ENCODE measurements at places on chromosomes 1 and 21. TPM values are rescaled to one million over a fixed set of nuclear protein-coding genes. Genes with fewer than 3 reads are reported as not detected.

Gene FAM177B
- not detected for total RNA-seq

- no peaks in the 10 kb centered on the region for H3K36me3 ChIP-seq
- no peak for DNase-seq
- no peak overlapping the region for H3K27ac ChIP-seq
- H3K4me3 ChIP-seq = no peak overlapping the region
These were observed 72.3 kb downstream of the EVA1C start for GRCh38 chr21:32484706-32485380.

GRCh38 chr21:34205811-34206571 lies 132.6 kb downstream of the MRPS6 start:
- no peak for DNase-seq
- H3K27ac ChIP-seq = no peak overlapping the region
- H3K36me3 ChIP-seq = no peaks in the 10 kb centered on the region
- H3K4me3 ChIP-seq = no peak overlapping the region
- H3K27me3 ChIP-seq = no peaks in the 10 kb centered on the region

GRCh38 chr1:114428083-114428754 lies 82.8 kb downstream of the TRIM33 start:
- no peak overlapping the region for H3K27ac ChIP-seq
- H3K4me1 ChIP-seq = no peaks in the 10 kb centered on the region
- H3K4me3 ChIP-seq = no peak overlapping the region
- no peaks in the 10 kb centered on the region for H3K27me3 ChIP-seq

DNA sequence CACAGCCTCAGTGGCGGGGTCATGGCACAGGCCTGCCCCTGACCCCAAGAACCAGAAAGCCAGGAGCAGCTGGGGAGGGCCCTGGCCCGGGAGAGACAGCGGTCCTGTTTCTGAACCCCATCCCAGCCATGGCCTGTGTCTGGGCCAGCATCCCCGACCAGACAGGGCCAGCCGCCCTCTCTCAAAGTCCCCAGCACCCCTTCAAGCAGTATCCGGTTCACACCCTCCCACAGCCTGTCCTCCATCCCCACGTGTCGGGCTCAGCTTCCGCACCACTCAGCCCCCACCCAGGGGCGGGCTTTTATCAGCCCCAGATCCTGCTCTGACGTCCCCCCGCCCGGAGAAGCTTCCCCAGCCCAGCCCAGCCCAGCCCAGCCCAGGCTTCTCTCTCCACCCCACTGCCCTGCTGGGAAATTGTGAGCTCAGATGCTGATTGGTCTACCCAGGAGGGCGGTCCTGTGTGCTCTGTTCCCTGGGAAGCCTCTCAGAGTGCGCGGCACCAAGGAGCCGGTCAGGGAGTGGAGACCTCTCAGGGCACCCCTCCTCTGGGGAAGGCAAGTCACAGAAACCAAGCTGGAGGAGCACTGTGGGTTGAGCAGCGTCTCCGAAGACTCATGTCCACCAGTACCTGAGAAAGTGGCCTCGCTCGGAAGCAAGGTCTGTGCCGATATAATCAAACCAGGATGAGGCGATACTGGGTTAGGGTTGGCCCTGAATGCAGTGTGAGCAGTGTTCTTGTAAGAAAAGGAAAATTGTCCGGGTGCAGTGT lies 4.7 kb upstream of the FAAP20 start:
- no peak for DNase-seq
- H3K4me3 ChIP-seq = peak overlapping the region; percentile 61
- H3K27ac ChIP-seq = peak overlapping the region; percentile 83
- H3K4me1 ChIP-seq = peaks cover 46% of the 10 kb centered on the region

Gene ZSCAN20
- 4.4 TPM for total RNA-seq

Gene SELP
- 8.8 TPM for total RNA-seq

- peaks cover 6% of the 10 kb centered on the region for H3K4me1 ChIP-seq
- no peak overlapping the region for H3K27ac ChIP-seq
- no peak for DNase-seq
- no peaks in the 10 kb centered on the region for H3K36me3 ChIP-seq
- no peaks in the 10 kb centered on the region for H3K27me3 ChIP-seq
- H3K4me3 ChIP-seq = no peak overlapping the region
These were observed 59.8 kb downstream of the DISC1 start for GRCh38 chr1:231686384-231686783.

DNA sequence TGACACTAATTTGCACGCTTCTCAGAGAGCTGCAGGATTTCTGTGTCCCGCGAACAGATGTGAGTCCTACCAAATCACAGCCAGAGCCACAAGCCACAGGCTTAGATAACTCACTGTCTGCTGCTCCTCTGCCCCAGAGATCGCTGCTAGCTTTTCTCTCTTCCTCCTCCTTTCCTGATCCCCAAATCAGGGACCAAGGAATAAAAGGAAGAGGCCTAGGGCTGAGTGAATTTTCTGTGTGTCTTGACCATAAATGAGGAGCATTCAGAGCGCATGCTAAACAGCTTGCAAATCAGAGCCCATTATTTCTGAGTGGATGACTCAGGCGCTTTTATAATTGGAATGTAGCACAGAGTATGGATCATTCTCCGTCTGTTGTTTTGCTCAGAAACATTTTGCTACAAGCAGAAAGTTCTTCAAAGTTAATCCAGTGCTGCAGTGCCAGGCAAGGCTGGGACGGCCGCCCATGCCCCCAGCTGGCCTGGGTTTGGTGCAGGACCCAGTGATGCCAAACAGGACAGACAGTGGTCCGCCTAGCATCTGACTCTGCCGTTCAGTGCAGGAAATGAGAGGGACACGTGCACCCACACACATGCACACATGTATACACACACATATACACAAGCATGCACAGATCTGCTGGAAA lies 38.2 kb downstream of the KCNAB2 start:
- H3K27me3 ChIP-seq = no peaks in the 10 kb centered on the region
- DNase-seq = no peak
- peaks cover 31% of the 10 kb centered on the region for H3K4me1 ChIP-seq
- H3K36me3 ChIP-seq = no peaks in the 10 kb centered on the region

Gene GJA5
- total RNA-seq = 11.5 TPM

GRCh38 chr1:1124508-1124785 lies 8.6 kb upstream of the C1orf159 start:
- no peaks in the 10 kb centered on the region for H3K27me3 ChIP-seq
- no peak overlapping the region for H3K27ac ChIP-seq
- peaks cover 11% of the 10 kb centered on the region for H3K4me1 ChIP-seq
- H3K36me3 ChIP-seq = no peaks in the 10 kb centered on the region
- no peak for DNase-seq

- H3K4me1 ChIP-seq = peaks cover 31% of the 10 kb centered on the region
- H3K36me3 ChIP-seq = no peaks in the 10 kb centered on the region
- H3K27me3 ChIP-seq = no peaks in the 10 kb centered on the region
- H3K4me3 ChIP-seq = no peak overlapping the region
- DNase-seq = no peak
These were observed 2.8 kb downstream of the ARHGAP29 start for GRCh38 chr1:94234615-94235014.

Gene CEP350
- 53.0 TPM for total RNA-seq

Gene PCP4L1
- 3.7 TPM for total RNA-seq

DNA sequence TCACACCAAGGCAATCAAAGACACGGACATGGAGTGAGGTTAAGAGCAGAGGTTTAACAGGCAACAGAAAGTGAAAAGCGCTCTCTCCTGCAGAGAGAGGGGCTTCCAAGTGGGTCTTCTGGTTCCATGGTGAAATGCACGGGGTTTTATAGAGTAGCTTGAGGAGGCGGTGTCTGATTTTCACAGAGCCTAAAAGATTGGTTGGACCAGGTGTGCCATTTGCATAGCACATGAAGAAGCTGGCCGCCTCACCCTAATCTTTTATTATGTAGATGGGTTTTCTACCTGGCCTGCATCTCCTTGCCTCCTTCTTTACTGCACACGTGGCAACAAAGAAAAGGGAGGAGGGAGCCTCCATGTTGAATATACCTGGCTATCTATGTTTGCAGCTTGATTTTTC lies 197.3 kb downstream of the RYR2 start:
- H3K4me1 ChIP-seq = peaks cover 7% of the 10 kb centered on the region
- H3K4me3 ChIP-seq = no peak overlapping the region
- DNase-seq = no peak
- no peaks in the 10 kb centered on the region for H3K36me3 ChIP-seq
- H3K27me3 ChIP-seq = no peaks in the 10 kb centered on the region
- no peak overlapping the region for H3K27ac ChIP-seq

Gene LRRC53
- not detected for total RNA-seq

DNA sequence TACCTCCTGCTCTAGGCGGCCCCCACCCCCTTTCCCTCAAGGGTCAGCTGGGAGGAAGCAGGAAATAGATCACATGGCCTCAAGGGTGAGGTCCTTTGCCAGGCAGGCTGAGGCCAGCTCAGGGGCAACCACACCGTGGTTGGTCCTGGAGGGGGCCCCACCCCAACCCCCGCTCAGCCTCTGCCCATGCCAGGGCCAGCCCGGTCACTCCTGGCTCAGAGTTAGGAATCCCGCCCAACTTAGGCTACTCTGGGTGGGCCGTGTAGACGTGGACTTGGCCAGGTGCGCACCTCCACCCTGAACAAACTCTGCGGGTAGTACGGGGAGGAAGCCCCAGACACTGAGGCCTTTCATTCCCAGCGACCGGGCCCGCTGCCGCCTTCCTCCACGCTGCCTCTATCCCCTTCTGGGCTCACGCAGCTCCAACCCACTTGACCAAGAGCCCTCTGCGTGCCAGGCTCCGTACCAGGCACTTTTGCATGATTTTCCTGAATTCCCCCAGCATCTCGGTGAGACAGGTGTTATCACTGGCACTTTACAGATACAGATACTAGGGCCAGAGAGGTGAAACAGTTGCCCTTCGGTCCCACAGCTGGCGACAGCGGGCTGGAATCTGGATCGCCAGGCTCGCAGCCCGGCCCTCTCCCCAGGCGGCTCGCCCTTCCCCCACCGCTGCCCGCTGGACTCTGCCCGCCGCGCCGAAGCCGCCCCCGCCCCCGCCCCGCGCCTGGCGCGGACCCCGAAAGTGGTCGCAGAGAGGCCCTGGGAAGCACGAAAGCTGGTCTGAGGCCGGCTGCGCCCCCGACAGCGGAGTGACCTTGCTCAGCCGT lies 769 bp downstream of the GALE start:
- peak overlapping the region; percentile 77 for H3K27ac ChIP-seq
- no peaks in the 10 kb centered on the region for H3K27me3 ChIP-seq
- DNase-seq = no peak
- H3K4me1 ChIP-seq = peaks cover 26% of the 10 kb centered on the region
- H3K36me3 ChIP-seq = peaks cover 25% of the 10 kb centered on the region

GRCh38 chr1:245591346-245592188 lies 436.8 kb downstream of the KIF26B start:
- DNase-seq = no peak
- no peaks in the 10 kb centered on the region for H3K27me3 ChIP-seq
- no peak overlapping the region for H3K27ac ChIP-seq
- H3K4me3 ChIP-seq = no peak overlapping the region

Gene GPA33
- 0.74 TPM for total RNA-seq

GRCh38 chr1:54027848-54028247 lies 9.9 kb upstream of the LDLRAD1 start:
- H3K27me3 ChIP-seq = no peaks in the 10 kb centered on the region
- H3K4me1 ChIP-seq = no peaks in the 10 kb centered on the region
- DNase-seq = no peak
- H3K4me3 ChIP-seq = no peak overlapping the region
- no peak overlapping the region for H3K27ac ChIP-seq

Gene SPATA17
- not detected for total RNA-seq

- no peaks in the 10 kb centered on the region for H3K36me3 ChIP-seq
- no peak overlapping the region for H3K27ac ChIP-seq
- no peak overlapping the region for H3K4me3 ChIP-seq
- DNase-seq = no peak
- H3K4me1 ChIP-seq = no peaks in the 10 kb centered on the region
- H3K27me3 ChIP-seq = no peaks in the 10 kb centered on the region
These were observed 142.4 kb downstream of the AK5 start for GRCh38 chr1:77424236-77424635.

All from vagina (tissue), 2 donors.